ENCODE measurements at places on chromosomes 3 and 15.
A peak's percentile ranks its signal among the peaks of the same experiment; 100 is the strongest.

GRCh38 chr15:50939911-50940310, 31.4 kb downstream of the AP4E1 start:
- no peak for DNase-seq

DNA sequence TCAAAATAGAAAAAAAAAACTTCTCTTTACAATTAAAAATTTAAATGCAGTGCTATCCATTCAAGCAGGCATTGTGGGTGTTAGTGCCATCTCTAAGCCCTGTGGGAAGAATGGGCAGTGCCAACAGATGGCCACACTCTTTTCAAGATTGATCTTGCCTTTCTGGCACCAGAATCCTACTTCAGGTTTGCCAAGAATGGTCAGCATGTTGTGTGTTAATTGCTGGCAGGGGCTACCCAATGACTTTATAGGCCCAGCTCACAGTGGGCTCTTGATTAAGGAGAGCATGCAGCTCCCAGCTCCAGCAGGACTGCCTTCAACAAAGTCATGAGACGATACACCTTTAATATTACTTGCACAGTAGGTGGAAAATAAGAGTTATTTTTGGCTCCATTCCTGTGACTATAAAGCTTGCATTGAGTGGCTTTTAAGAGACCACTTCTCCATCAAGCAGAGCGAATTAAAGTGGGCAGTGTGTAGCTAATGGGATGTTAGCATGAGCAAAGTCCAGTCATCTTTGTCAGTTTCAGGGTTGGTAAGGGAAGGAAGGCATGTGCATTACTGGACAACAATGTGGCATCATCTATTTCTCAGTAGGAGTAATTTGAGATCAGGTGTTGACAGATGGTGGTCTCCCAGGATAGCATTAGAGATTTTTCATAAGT, 476.8 kb downstream of the C3orf38 start:
- no peak for DNase-seq

GRCh38 chr3:100335434-100335833, 877 bp downstream of the NIT2 start:
- peak; percentile 7 for DNase-seq

- DNase-seq: peak; percentile 79
These were observed 183.3 kb downstream of the NR1D2 start for GRCh38 chr3:24128199-24129005.

- peak; percentile 10 for DNase-seq
These were observed 80.9 kb downstream of the NECTIN3 start for GRCh38 chr3:111152496-111152895.

GRCh38 chr3:28348265-28348628, 274 bp upstream of the ZCWPW2 start:
- DNase-seq: peak; percentile 88

DNA sequence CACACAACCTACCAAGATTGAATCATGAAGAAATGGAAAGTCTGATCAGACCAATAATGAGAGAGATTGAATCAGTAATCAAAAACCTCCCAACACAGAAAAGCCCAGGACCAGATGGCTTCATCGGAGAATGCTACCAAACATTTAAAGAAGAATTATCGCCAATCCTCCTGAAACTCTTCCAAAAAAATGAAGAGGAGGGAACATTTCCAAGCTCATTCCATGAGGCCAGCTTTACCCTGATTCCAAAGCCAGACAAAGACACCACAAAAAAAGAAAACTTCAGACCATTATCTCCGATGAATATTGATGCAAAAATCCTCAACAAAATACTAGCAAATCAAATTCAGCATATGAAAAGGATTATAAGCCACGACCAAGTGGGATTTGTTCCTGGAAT, 94.1 kb downstream of the SENP2 start:
- DNase-seq: no peak

GRCh38 chr3:101884776-101885175, 35.5 kb downstream of the NFKBIZ start:
- no peak for DNase-seq
